ENCODE measurements at places on chromosomes 4 and X.

- DNase-seq, result peak; percentile 37
Measured at GRCh38 chrX:86171366-86171765, 23.1 kb downstream of the DACH2 start.

DNA sequence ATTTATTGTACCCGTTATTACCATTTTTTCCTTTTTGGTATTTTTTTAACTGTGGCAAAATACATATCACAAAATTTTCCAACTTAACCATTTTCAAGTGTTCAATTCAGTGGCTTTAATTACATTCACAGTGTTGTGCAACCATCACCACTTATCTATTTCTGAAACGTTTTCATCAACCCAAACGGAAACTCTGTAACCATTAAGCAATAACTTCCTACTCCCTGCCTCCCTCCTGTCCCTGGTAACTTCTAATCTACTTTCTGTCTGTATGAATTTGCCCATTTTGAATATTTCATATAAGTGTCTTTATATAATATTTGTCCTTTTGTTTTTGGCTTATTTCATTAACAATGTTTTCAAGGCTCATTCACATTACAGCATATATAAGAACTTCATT lies 57.4 kb upstream of the MSN start:
- DNase-seq, result peak; percentile 89

- DNase-seq, result no peak
Measured at GRCh38 chr4:46445710-46446314, 55.9 kb upstream of the GABRA2 start.

GRCh38 chr4:3481113-3481531 lies 18.0 kb downstream of the DOK7 start:
- DNase-seq, result no peak

- DNase-seq, result peak; percentile 64
Measured at GRCh38 chr4:52658641-52659000, 480 bp downstream of the USP46 start.

DNA sequence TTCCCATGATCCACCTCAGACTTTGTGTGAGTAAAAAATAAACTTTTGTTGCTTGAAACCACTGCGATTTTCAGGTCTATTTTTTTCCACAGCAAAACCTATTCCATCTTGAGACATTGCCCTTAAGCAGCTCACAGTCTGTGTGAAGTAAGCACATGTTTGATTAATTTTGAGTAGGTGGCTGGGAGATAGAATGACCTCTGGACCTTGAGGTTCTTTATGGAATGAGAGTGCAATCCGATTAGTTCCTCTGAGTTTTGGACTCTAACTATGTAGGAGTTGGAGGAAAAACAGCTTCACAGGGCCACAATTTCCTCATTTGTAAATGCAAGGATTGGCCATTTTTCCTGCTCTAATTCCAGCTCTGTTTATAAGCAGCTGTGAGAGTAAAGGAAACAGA lies 234.1 kb upstream of the IGFBP7 start:
- no peak for DNase-seq

DNA sequence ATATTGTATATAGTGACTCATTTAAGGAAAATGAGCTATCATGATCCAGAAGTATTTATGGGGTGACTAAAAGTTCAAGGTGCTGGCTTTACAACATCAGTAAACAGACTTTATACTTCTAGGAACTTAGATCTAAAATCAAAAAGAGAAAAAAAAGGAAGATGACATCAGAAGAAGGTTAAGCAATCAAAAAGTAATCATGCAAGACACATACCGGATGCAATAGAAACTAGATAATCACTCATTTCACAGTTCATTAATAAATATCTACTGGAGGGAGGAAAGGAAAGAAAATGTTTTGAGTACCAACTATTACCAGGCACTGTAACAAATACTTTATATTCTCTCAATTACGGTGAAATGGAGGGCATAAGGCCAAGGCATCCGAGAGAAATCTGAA lies 276.4 kb downstream of the SPRY1 start:
- DNase-seq, result no peak

Measured in NB4 (cell line).